ENCODE measurements at places on chromosomes 12 and 14. TPM values are rescaled to one million over a fixed set of nuclear protein-coding genes. Genes with fewer than 3 reads are reported as not detected.
A peak's percentile ranks its signal among the peaks of the same experiment; 100 is the strongest.

DNA sequence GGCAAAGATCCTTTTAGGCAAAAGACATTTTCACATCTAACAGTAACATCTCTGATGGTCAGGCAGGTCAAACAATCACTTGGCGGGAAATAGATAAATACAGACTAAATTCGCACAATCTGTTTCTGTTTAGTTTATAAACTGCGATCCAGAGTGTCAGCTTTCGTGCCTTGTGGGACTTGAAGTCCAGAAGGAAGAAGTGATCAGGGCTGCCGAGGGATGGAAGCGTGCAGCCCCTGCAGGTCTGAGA is 245 bp upstream of the BRMS1L start:
- H3K36me3 ChIP-seq: no peaks in the 10 kb centered on the region
- no peak for DNase-seq
- no peaks in the 10 kb centered on the region for H3K27me3 ChIP-seq
- peak overlapping the region; percentile 16 for H3K4me3 ChIP-seq

- no peak for DNase-seq
- no peaks in the 10 kb centered on the region for H3K36me3 ChIP-seq
- H3K27ac ChIP-seq: no peak overlapping the region
- H3K4me3 ChIP-seq: no peak overlapping the region
- H3K27me3 ChIP-seq: no peaks in the 10 kb centered on the region
Observed at GRCh38 chr14:35295845-35296161, 3.6 kb downstream of the PSMA6 start.

GRCh38 chr14:102590667-102591099 is 1.8 kb upstream of the RCOR1 start:
- H3K27ac ChIP-seq: no peak overlapping the region
- H3K4me3 ChIP-seq: peak overlapping the region; percentile 73
- no peaks in the 10 kb centered on the region for H3K36me3 ChIP-seq

DNA sequence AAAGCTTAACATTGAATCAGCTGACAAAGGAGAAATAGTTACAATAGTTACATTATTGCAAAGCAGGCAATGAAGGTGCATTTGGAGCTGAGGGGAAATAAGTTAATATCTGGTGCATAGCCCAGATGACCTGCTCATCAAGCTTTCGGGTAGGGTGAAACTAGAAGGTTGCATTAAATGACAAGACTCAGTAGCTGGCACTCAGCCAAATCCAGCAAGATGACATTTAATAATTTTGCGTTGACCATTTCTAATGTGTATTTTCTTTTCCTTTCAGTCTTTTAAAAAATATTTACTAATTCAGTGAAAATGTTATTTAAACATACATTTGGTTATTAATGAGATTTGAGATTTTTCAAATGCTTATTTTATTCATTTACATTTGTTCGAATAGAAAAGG is 188.6 kb downstream of the SLC5A8 start:
- no peak overlapping the region for H3K4me3 ChIP-seq
- DNase-seq: no peak
- peak overlapping the region; percentile 6 for H3K27ac ChIP-seq
- H3K27me3 ChIP-seq: no peaks in the 10 kb centered on the region
- no peaks in the 10 kb centered on the region for H3K36me3 ChIP-seq

GRCh38 chr12:28100717-28101116 is 89.5 kb upstream of the CCDC91 start:
- no peak for DNase-seq
- H3K4me3 ChIP-seq: no peak overlapping the region
- H3K4me1 ChIP-seq: no peaks in the 10 kb centered on the region
- H3K27ac ChIP-seq: no peak overlapping the region

GRCh38 chr12:95605087-95605486 is 53.8 kb upstream of the USP44 start:
- no peaks in the 10 kb centered on the region for H3K36me3 ChIP-seq
- no peak overlapping the region for H3K4me3 ChIP-seq
- H3K4me1 ChIP-seq: peaks cover 15% of the 10 kb centered on the region
- no peak overlapping the region for H3K27ac ChIP-seq
- H3K27me3 ChIP-seq: no peaks in the 10 kb centered on the region
- DNase-seq: peak; percentile 22

DNA sequence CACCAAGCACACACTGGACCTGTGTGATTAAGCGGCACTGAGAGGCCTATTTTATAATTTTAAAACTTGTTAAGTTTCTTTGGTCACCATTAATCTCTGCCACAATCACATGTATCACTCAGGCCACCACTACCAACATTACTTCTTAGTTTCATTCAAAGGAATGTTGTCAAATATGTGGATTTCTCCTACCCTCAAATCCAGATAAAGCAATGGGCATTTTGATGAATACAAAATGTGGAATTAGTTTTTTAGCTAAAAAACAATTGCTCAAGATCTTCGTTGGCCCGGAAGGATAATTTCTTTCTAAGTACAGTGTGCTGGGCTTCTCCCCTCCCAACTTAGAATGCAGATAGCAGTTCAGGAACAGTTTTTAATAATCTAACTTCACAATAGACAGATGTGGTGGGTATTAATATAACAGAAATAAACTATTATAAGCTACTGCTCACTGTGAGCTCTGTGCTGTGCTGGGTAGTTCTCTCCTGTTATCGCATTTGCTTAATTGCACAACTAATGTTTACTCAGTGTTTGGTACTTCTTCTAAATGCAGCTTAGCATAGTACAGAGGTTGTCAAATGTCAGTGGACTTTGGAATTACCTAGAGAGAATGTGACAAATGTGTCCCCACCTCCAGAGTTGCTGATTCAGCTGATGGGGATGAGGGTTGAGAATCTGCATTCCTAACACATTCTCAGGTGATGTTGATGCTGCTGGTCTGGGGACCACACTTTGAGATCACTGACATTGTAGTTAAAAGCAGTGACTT is 266.7 kb upstream of the AMIGO2 start:
- H3K27ac ChIP-seq: no peak overlapping the region
- H3K4me3 ChIP-seq: no peak overlapping the region
- H3K27me3 ChIP-seq: no peaks in the 10 kb centered on the region
- peak; percentile 53 for DNase-seq
- no peaks in the 10 kb centered on the region for H3K4me1 ChIP-seq
- H3K36me3 ChIP-seq: no peaks in the 10 kb centered on the region

DNA sequence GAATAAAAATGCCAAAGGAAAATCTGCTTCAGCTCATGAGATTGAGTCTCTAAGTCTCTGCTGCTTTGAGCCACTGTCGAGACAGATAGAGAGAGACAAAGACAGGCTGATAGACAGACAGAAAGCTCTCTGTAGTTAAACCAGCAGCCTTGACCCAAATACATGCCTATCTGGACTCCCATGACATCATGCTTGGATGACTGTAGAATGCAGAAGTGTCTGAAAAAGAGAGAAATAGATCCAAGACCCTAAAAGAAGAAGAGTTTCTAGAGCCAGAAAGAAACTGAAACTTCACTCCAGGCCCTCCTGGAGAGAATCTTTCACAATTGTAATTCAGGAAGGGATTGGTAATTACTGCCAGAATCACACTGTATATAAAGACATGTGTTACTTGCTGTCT is 122.6 kb upstream of the PLXNC1 start:
- no peak overlapping the region for H3K4me3 ChIP-seq
- H3K27me3 ChIP-seq: peaks cover 13% of the 10 kb centered on the region
- no peak for DNase-seq
- no peaks in the 10 kb centered on the region for H3K36me3 ChIP-seq
- H3K4me1 ChIP-seq: no peaks in the 10 kb centered on the region

DNA sequence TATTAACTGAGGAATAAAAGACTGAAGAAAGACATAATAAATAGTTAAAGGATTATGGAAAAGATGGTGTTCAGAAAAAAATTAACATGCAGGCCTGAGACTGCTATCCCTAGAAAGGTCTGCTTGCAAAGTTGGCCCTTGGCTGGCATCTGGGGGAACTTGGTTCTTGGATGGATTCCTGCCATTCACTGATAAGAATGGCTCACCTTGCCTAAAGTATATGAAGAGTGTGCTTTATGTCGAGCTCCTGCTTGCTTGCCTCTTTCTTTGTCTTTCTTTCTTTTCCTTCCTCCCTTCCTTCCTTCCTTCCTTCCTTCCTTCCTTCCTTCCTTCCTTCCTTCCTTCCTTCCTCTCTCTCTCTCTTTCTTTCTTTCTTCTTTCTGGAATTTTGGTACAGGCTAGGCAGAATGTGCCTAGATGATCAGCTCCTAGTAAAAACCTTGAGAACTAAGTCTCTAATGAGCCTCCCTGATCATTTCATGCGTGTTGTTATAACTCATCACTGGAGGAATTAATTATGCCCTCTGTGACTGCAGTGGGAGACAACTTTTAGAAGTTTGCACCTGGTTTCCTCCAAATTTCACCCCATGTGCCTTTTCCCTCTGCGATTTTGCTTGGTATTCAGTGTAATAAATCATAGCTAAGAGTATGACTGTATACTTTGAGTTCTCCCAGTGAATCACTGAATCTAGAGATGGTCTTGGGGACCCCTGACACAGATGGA is 44.7 kb downstream of the IFT81 start:
- H3K27me3 ChIP-seq: no peaks in the 10 kb centered on the region
- H3K27ac ChIP-seq: no peak overlapping the region
- H3K36me3 ChIP-seq: no peaks in the 10 kb centered on the region
- no peak overlapping the region for H3K4me3 ChIP-seq
- DNase-seq: no peak
- H3K4me1 ChIP-seq: no peaks in the 10 kb centered on the region

DNA sequence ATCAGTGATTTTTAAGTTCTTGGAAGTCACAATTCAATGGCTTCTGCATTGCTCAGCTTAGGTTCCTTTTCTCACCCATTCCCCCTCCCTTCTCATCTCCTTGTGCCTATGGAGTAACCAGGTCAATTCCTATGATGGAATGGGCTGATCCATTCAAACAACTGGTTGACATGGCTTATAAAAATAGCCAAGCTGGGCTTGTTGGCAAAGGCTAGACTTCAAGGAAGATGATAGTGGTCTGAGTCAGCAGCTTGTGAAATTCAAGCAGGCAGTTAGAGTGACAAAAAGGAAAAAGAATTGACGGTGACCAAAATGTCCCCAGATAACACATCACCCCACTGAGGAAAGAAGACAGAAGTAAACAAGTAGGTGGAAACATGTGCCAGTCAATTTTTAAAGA is 119.9 kb upstream of the PCED1B start:
- H3K36me3 ChIP-seq: no peaks in the 10 kb centered on the region
- H3K4me1 ChIP-seq: peaks cover 4% of the 10 kb centered on the region
- no peaks in the 10 kb centered on the region for H3K27me3 ChIP-seq
- no peak overlapping the region for H3K27ac ChIP-seq

- H3K36me3 ChIP-seq: no peaks in the 10 kb centered on the region
- no peaks in the 10 kb centered on the region for H3K27me3 ChIP-seq
- no peak for DNase-seq
- no peak overlapping the region for H3K27ac ChIP-seq
Observed at GRCh38 chr14:54394596-54394995, 2.2 kb upstream of the CDKN3 start.

DNA sequence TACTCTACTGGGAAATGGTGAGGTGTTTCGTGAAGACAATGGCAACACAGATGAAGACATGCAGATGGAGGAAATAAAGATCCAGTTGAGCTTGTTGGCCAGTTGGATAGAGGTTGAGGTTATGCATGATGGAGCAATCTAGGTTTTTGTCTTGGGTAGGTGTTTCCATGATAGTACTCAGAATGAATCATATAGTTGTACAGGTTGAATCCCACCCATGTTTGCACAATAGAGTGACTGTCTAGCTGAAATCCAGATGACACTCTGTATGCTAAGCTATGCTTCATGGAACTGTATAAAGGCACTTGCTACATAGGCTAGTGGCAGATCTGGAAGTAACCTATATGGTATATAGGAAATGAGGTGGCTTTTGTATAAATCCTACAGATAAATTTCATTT is 264.9 kb downstream of the NAV3 start:
- H3K4me1 ChIP-seq: peaks cover 4% of the 10 kb centered on the region
- no peaks in the 10 kb centered on the region for H3K36me3 ChIP-seq
- H3K4me3 ChIP-seq: no peak overlapping the region
- H3K27ac ChIP-seq: no peak overlapping the region
- DNase-seq: no peak

DNA sequence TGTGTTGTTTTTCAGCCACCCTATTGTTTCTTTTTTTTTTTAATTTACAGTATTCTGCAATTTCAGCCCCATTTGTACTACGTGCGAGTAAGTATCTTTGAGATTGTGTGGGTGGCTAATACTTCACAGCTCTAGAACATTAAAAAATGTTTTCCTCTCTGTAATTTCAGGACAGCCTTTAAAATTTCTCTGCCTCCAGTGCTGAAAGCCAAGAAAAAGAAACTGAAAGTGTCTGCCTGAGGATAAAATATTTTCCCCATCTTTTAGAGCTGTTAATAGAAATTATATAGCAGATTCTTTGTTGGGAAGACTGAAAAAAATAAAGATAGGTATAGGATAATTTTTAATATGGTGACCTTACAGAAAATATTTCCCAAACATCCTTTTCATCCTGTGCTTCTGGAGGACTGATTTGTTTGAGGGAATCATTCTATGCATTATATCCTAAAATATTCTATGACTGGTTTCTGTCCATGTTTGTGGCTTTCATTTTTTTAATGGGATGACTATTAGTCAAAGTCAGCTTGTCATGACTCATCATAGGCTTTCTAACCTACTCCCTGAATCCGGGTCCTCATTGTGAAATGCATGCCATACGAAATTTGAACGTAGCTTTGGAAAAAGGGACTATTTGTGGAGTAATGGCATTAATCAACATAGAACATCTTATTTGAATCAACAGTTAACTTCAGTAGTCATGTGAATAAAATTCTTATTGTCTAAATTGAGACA is 10.8 kb upstream of the TCTN2 start:
- peaks cover 5% of the 10 kb centered on the region for H3K4me1 ChIP-seq
- DNase-seq: peak; percentile 82
- H3K36me3 ChIP-seq: peaks cover 1% of the 10 kb centered on the region
- H3K27ac ChIP-seq: peak overlapping the region; percentile 34

DNA sequence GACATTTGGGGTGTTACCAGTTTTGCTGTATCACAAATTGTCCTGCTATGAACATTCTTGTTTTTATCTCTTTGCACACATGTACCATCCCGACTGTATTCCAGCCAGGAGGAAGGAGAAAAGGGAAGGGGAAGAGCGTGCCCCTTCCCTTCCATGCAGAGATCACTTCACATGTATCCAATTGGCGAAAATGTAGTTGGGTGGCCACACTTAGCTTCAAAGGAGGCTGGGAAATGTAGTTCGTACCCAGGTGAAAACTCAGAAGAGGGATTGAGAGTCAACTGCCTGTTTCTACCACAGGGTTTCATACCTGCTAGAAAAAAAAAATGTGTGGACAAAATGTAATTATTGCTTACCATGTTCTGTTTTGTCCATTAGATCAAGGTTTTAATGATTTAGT is 189.1 kb upstream of the PELI2 start:
- no peak overlapping the region for H3K27ac ChIP-seq
- no peak for DNase-seq
- no peaks in the 10 kb centered on the region for H3K36me3 ChIP-seq
- peaks cover 2% of the 10 kb centered on the region for H3K27me3 ChIP-seq

- no peaks in the 10 kb centered on the region for H3K36me3 ChIP-seq
- DNase-seq: peak; percentile 87
- H3K27me3 ChIP-seq: no peaks in the 10 kb centered on the region
- H3K4me1 ChIP-seq: peaks cover 3% of the 10 kb centered on the region
Observed at GRCh38 chr12:79685068-79685467, 5.7 kb downstream of the PAWR start.

The KRT6B gene
- not detected for total RNA-seq

The LMO3 gene
- 0.50 TPM for total RNA-seq

The BIN2 gene
- total RNA-seq: not detected

The GPRC5D gene
- total RNA-seq: not detected

The OASL gene
- total RNA-seq: 1.2 TPM

The SERPINA3 gene
- 7.2 TPM for total RNA-seq

The OLR1 gene
- 1.2 TPM for total RNA-seq

The C1QL4 gene
- 0.17 TPM for total RNA-seq

The SCN8A gene
- total RNA-seq: 12.8 TPM

The PRR13 gene
- 48.1 TPM for total RNA-seq

All from fibroblast of lung (primary cell).